Activated naive CD4-positive, alpha-beta T cell treated with anti-CD3 and anti-CD28 coated beads for 36 hours (primary cell): ENCODE measurements at places on chromosomes 5 and 9. TPM values are rescaled to one million over a fixed set of nuclear protein-coding genes. Genes with fewer than 3 reads are reported as not detected.

GRCh38 chr5:151869843-151870242 is 54.8 kb downstream of the GLRA1 start:
- no peak overlapping the region for H3K4me3 ChIP-seq
- no peaks in the 10 kb centered on the region for H3K36me3 ChIP-seq
- H3K27me3 ChIP-seq: no peaks in the 10 kb centered on the region
- H3K4me1 ChIP-seq: no peaks in the 10 kb centered on the region
- no peak overlapping the region for H3K27ac ChIP-seq

Gene DNAJA1
- 110 TPM for total RNA-seq

GRCh38 chr5:148201151-148201550 is 1.7 kb upstream of the SPINK6 start:
- H3K4me3 ChIP-seq: no peak overlapping the region
- H3K4me1 ChIP-seq: no peaks in the 10 kb centered on the region
- no peaks in the 10 kb centered on the region for H3K36me3 ChIP-seq
- H3K27me3 ChIP-seq: no peaks in the 10 kb centered on the region

DNA sequence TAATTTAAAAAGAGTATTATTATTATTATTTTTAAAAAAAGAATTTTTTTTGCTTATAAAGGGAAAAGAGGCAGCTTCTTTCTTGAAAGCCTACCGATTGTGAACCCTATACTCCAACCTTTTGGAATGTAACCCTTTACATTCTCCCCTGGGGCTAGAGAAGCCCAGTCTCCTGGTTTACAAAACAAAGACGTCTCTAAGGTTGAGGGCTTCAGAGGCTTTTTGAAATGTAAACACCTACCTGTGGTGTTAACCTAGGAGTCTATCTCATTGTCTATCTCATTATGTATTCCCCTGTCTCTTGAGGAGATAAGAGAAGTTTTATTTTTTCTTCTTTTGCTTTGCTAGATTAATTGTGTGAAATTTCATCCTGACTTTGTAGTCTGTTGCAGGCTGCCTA is 4.7 kb downstream of the TNFSF8 start:
- H3K4me3 ChIP-seq: peak overlapping the region; percentile 58
- DNase-seq: no peak
- no peaks in the 10 kb centered on the region for H3K27me3 ChIP-seq
- H3K27ac ChIP-seq: peak overlapping the region; percentile 37
- peaks cover 64% of the 10 kb centered on the region for H3K4me1 ChIP-seq
- peaks cover 41% of the 10 kb centered on the region for H3K36me3 ChIP-seq

DNA sequence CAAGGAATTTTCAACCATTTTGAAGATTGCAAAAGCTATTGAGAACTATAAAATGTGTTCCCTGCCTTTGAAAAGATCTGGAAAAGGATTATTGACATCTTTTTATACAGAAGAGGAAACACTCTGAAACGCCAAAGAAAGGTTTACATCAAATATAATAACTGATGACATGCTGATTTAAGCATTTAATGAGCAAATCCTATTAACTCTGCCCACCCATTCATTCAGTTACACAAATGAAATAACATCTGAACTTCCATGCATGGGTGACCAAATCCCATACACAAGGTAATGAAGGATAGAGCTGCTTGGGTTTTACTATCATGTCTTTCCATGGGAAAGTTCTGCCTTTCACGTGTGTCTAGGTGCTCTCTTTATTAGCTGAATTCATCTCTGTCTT is 589.4 kb upstream of the WWC1 start:
- no peaks in the 10 kb centered on the region for H3K36me3 ChIP-seq
- no peak for DNase-seq
- peaks cover 4% of the 10 kb centered on the region for H3K27me3 ChIP-seq
- no peak overlapping the region for H3K27ac ChIP-seq
- no peaks in the 10 kb centered on the region for H3K4me1 ChIP-seq

- no peak overlapping the region for H3K27ac ChIP-seq
- H3K4me3 ChIP-seq: no peak overlapping the region
- no peaks in the 10 kb centered on the region for H3K36me3 ChIP-seq
- DNase-seq: no peak
Measured at GRCh38 chr5:170113522-170113900, 7.8 kb downstream of the FOXI1 start.

DNA sequence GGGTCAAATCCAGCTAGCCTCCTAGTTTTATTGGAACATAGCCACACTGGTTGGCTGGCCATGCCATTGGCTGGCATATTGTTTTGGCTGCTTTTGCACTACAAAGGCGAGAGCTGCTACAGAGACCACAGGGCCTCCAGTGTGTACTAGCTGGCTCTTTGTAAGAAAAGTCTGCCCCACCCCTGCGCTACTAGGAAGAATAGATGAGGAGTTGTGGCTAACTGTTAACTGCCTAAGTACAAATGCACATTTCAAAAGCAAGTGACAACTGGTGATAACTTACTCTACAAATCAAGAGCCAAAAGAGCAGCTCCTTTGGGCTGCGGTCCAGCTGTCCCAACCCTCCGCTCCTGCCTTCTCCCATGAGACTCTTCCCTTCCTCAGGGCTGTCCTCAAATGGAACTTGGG is 63.9 kb downstream of the SERINC5 start:
- H3K27me3 ChIP-seq: no peaks in the 10 kb centered on the region
- peak; percentile 59 for DNase-seq
- H3K36me3 ChIP-seq: peaks cover 5% of the 10 kb centered on the region
- H3K27ac ChIP-seq: peak overlapping the region; percentile 97
- H3K4me3 ChIP-seq: peak overlapping the region; percentile 69

Gene PARP8
- 22.0 TPM for total RNA-seq

DNA sequence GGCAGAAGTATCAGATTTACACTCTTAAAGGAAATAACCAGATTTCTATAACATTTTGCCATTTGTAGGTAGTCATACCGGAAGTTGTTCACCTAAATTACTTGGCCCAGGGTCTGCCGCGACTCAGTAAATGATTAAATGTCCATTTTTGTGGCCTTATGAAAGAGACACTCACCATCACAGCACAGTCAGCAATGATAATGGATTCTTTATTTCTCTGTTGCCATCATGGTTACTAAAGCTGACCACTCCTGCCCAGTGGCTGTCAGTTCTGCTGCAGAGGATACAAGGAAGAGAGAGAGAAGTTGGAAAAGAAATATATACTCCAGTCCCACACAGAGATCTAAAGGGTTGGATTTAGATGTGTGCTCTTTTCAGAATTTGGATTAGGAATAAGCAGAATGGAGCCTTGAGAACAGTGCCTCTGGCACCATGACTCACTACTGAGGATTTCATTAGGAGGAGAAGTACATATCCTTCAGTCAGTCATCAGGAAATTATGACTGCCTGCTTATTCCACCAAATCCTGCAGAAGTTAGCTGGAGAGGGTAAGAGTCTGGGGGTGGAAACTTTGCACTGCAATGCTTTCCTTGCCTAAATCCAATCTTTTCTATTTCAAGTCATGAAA is 72.8 kb upstream of the EFNA5 start:
- H3K4me1 ChIP-seq: no peaks in the 10 kb centered on the region
- H3K27ac ChIP-seq: no peak overlapping the region
- no peaks in the 10 kb centered on the region for H3K36me3 ChIP-seq
- H3K27me3 ChIP-seq: peaks cover 9% of the 10 kb centered on the region
- H3K4me3 ChIP-seq: no peak overlapping the region

GRCh38 chr5:15373151-15373550 is 126.8 kb upstream of the FBXL7 start:
- DNase-seq: no peak
- H3K27ac ChIP-seq: no peak overlapping the region
- no peaks in the 10 kb centered on the region for H3K4me1 ChIP-seq
- H3K27me3 ChIP-seq: no peaks in the 10 kb centered on the region
- H3K4me3 ChIP-seq: no peak overlapping the region

Gene CTXN3
- total RNA-seq: not detected

- H3K27ac ChIP-seq: no peak overlapping the region
- no peak overlapping the region for H3K4me3 ChIP-seq
- no peaks in the 10 kb centered on the region for H3K36me3 ChIP-seq
Measured at GRCh38 chr5:128649192-128649591, 111.1 kb upstream of the FBN2 start.

DNA sequence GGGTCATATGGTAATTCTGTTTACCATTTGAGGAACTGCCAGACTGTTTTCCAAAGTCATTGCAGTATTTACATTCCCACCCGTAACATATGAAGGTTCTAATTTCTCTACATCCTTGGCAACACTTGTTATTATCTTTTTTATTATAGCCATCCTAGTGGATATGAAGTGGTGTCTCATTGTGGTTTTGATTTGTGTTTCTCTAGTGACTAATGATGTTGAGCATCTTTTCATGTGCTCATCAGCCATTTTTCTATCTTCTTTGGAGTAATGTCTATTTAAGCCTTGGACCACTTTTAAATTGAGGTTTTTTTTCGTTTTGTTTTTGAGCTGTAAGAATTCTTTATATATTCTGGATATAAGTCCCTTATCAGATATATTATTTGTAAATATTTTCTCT is 132.8 kb upstream of the RUSC2 start:
- no peak overlapping the region for H3K27ac ChIP-seq
- no peak for DNase-seq
- no peak overlapping the region for H3K4me3 ChIP-seq
- H3K27me3 ChIP-seq: peaks cover 2% of the 10 kb centered on the region

- H3K4me1 ChIP-seq: peaks cover 50% of the 10 kb centered on the region
- no peak for DNase-seq
- H3K4me3 ChIP-seq: no peak overlapping the region
- H3K27ac ChIP-seq: peak overlapping the region; percentile 97
Measured at GRCh38 chr5:82358457-82358856, 80.3 kb upstream of the RPS23 start.

Gene ZNF462
- total RNA-seq: 0.40 TPM

DNA sequence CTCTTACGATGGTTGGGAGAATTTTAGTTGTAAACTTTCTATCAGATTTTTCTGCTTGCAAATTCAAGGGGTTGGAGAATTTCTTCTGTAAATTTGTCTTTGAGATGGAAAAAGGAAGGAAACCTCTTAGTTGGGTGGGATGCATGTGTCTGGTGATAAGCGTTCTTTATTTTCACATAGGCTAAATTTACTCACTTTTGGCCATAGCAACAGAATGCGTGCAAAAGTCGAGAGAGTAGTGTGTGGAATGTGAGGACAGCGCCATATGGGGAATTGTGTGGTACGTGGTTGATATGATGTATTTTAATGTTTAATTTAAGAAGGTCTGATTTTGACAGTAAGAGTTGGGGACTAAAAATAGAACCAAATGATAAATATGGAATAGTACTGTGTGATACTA is 282.2 kb downstream of the TAF11L14 start:
- H3K27ac ChIP-seq: no peak overlapping the region
- DNase-seq: no peak
- H3K4me1 ChIP-seq: no peaks in the 10 kb centered on the region
- H3K4me3 ChIP-seq: no peak overlapping the region

- peaks cover 4% of the 10 kb centered on the region for H3K4me1 ChIP-seq
- no peak overlapping the region for H3K4me3 ChIP-seq
- no peaks in the 10 kb centered on the region for H3K27me3 ChIP-seq
- H3K36me3 ChIP-seq: peaks cover 4% of the 10 kb centered on the region
- H3K27ac ChIP-seq: no peak overlapping the region
Measured at GRCh38 chr9:83962165-83962564, 17.9 kb downstream of the HNRNPK start.

DNA sequence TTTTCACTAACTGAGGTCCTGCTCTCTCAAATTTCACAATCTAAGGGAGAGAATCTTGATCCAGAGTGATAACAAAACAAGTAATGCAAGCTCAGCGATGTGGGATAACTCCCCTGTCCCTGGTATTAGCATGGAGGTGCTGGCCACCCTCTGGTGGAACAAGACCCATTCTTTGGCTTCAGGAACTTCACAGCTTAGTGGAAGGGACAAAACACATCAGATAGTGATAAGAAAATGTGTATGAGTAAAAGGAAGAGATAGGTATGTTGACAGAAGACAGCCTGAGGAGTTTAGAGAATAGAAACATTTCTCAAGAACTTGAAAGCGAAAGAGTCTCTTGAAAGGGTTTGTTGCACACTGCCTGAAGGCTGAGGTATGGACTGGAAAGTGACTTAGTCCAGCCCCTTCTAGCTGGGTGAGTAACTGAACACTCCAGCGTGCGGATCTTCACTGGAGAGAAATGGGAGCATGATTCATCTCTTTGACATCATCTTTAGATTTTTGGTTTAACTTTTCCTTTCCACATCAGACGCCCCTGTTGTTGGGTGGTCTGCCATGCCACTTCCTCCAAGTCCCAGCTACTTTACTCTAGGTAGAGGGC is 25.4 kb upstream of the ZSWIM6 start:
- H3K4me3 ChIP-seq: no peak overlapping the region
- H3K27me3 ChIP-seq: peaks cover 5% of the 10 kb centered on the region
- no peaks in the 10 kb centered on the region for H3K36me3 ChIP-seq
- H3K4me1 ChIP-seq: peaks cover 9% of the 10 kb centered on the region

Gene KIF27
- total RNA-seq: 2.7 TPM

- no peak overlapping the region for H3K27ac ChIP-seq
- H3K36me3 ChIP-seq: no peaks in the 10 kb centered on the region
- no peak for DNase-seq
- H3K4me1 ChIP-seq: no peaks in the 10 kb centered on the region
Measured at GRCh38 chr9:18393340-18394130, 80.4 kb upstream of the ADAMTSL1 start.

DNA sequence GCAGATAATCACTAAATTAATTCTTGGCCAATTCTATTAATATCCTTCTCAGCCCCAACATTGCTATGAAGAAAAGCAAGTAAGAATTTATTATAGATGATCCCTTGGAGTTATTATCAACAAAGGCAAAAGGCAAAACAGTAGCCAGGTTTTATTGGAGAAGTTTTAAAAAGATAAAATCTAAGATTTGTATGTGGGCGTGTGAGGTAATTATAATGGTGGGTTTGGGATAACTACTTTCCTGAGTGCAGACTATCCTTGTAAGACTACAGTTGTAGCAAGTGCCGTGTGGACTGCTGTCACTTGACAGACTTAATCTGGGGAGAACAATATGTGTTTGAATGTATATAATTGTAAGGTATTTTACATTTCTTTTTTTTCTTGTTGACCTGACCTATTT is 23.2 kb downstream of the SLC31A1 start:
- peaks cover 2% of the 10 kb centered on the region for H3K36me3 ChIP-seq
- no peak overlapping the region for H3K27ac ChIP-seq
- no peak for DNase-seq
- no peaks in the 10 kb centered on the region for H3K4me1 ChIP-seq
- H3K4me3 ChIP-seq: no peak overlapping the region

Gene ADAMTSL1
- total RNA-seq: not detected

- peaks cover 4% of the 10 kb centered on the region for H3K36me3 ChIP-seq
- H3K27me3 ChIP-seq: no peaks in the 10 kb centered on the region
- no peaks in the 10 kb centered on the region for H3K4me1 ChIP-seq
- no peak overlapping the region for H3K27ac ChIP-seq
- no peak overlapping the region for H3K4me3 ChIP-seq
Measured at GRCh38 chr5:108196276-108196675, 185.6 kb downstream of the FBXL17 start.

- DNase-seq: no peak
- H3K4me1 ChIP-seq: no peaks in the 10 kb centered on the region
- H3K27ac ChIP-seq: no peak overlapping the region
- no peak overlapping the region for H3K4me3 ChIP-seq
Measured at GRCh38 chr9:83405759-83406158, 132.4 kb downstream of the FRMD3 start.

GRCh38 chr5:124871303-124871702 is 124.9 kb upstream of the ZNF608 start:
- no peak overlapping the region for H3K27ac ChIP-seq
- peaks cover 2% of the 10 kb centered on the region for H3K4me1 ChIP-seq
- H3K4me3 ChIP-seq: no peak overlapping the region
- no peaks in the 10 kb centered on the region for H3K36me3 ChIP-seq

Gene OTP
- total RNA-seq: not detected

- peaks cover 19% of the 10 kb centered on the region for H3K27me3 ChIP-seq
- no peak overlapping the region for H3K4me3 ChIP-seq
- H3K4me1 ChIP-seq: no peaks in the 10 kb centered on the region
- H3K36me3 ChIP-seq: no peaks in the 10 kb centered on the region
- no peak for DNase-seq
- no peak overlapping the region for H3K27ac ChIP-seq
Measured at GRCh38 chr5:149932445-149933350, 11.9 kb downstream of the PDE6A start.

Gene PRDM9
- not detected for total RNA-seq

Gene FABP6
- not detected for total RNA-seq
